ENCODE measurements at places on chromosomes 2 and 18. TPM values are rescaled to one million over a fixed set of nuclear protein-coding genes. Genes with fewer than 3 reads are reported as not detected.

Gene MLPH
- 3.6 TPM for polyA plus RNA-seq

Gene ZNF521
- 42.2 TPM for polyA plus RNA-seq

Gene PID1
- polyA plus RNA-seq = 5.4 TPM

DNA sequence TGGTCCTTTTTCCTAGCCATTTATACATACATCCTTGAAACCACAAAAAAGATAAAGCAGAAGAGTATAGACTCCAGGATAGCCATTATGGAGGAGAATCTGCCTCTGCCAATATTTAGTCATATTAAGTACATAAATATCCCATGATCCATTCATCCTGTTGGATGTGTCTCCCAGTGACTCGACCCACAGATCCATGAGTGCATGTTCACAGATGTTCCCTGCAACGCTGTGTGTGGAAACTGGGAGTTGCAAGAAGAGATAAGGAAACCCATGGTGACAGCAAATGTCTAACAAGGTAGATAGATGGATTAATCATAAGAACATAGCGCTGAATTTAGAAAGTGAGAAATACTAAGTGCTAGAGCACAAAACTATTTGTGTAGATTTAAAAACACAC is 34.5 kb downstream of the STK39 start:
- no peak for DNase-seq

- no peak for DNase-seq
Observed at GRCh38 chr2:154827286-154827685, 128.8 kb downstream of the KCNJ3 start.

GRCh38 chr2:133776936-133777573 is 208.8 kb upstream of the NCKAP5 start:
- no peak for DNase-seq

- DNase-seq = no peak
Observed at GRCh38 chr18:48336332-48336731, 72.9 kb downstream of the ZBTB7C start.

GRCh38 chr2:14951569-14952285 is 319.2 kb downstream of the LRATD1 start:
- DNase-seq = no peak
